ENCODE measurements at places on chromosomes 13 and 19. TPM values are rescaled to one million over a fixed set of nuclear protein-coding genes. Genes with fewer than 3 reads are reported as not detected.

Gene HRC
- total RNA-seq, result not detected

Gene OVOL3
- total RNA-seq, result not detected

Gene TBCB
- total RNA-seq, result 270 TPM

Gene FCAR
- total RNA-seq, result not detected

Gene ATP1A3
- 0.15 TPM for total RNA-seq

Gene ZFR2
- not detected for total RNA-seq

Gene LIM2
- total RNA-seq, result not detected

Gene RASGRP4
- total RNA-seq, result not detected

Gene ZNF559
- 15.2 TPM for total RNA-seq

Gene COMMD6
- 40.9 TPM for total RNA-seq

Gene ZNF816
- 12.9 TPM for total RNA-seq

Gene RGL3
- total RNA-seq, result 5.3 TPM

Gene OSCAR
- 0.33 TPM for total RNA-seq

Gene PCID2
- total RNA-seq, result 99.3 TPM

Gene CEACAM7
- not detected for total RNA-seq

Gene THSD1
- total RNA-seq, result 8.3 TPM

Gene KL
- 0.15 TPM for total RNA-seq

Gene FXYD3
- total RNA-seq, result not detected

Gene SSC5D
- total RNA-seq, result 14.4 TPM

Gene SIGLEC5
- total RNA-seq, result not detected

Gene LENG1
- 5.4 TPM for total RNA-seq

Gene CALR3
- total RNA-seq, result not detected
